ENCODE measurements at places on chromosomes 1 and 21. TPM values are rescaled to one million over a fixed set of nuclear protein-coding genes. Genes with fewer than 3 reads are reported as not detected.

DNA sequence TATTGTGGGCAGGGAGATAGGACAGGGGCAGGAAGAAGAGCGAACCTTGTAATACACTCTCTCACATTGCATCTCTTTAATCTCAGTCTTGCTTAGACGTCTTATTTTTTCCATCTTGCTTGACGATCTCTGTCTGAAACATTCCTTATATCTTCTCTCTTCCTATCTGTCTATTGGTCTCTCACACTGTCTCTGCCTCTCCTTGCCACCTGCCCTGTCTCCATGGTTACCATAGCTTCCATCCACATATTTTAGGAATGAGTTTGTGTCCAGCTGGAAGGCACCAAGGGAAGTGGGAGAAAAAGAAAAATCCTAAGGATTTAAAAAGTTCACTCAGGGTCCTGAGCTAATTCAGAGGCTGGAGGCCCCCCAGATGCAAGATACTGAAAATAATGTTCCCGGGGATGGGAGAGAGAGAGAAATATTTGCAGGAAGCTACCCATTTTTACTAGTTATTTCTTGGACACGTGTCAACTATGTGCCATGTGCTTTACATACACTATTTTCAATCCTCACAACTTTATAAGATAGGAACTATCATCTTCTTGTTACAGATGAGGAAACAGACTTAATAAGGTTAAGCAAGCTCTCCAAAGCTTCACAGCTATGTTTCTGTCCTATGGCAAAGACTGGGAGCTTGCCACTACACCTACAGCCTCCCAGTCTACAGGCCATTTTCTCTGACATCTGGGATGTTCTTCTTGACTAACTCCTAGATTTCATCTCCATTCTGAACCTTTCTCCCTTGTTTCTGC, 933 bp downstream of the ANKRD34A start:
- peaks cover 7% of the 10 kb centered on the region for H3K36me3 ChIP-seq
- no peak overlapping the region for H3K27ac ChIP-seq
- peaks cover 65% of the 10 kb centered on the region for H3K4me1 ChIP-seq
- H3K27me3 ChIP-seq = peaks cover 6% of the 10 kb centered on the region

DNA sequence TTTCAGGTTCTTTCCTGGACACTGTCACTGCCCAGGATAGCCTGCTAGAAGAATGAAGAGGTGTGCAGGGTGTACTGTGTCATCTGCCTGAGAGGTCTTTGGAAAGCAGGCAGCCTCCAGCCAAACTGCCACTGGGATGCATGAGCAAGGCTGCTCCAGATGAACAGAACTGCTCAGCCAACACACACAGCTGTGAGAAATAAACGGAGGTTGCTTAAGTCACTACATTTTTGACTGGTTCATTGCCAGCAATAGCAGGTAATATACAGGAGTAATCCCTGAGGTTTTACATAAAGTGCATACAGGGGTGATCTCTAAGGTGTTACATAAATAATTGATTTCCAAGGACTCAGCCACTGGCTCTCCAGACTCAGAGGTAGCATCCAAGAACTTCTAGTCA, 516.9 kb downstream of the BRINP3 start:
- no peak overlapping the region for H3K27ac ChIP-seq
- H3K27me3 ChIP-seq = no peaks in the 10 kb centered on the region
- no peaks in the 10 kb centered on the region for H3K36me3 ChIP-seq
- no peaks in the 10 kb centered on the region for H3K4me1 ChIP-seq
- DNase-seq = no peak
- no peak overlapping the region for H3K4me3 ChIP-seq

GRCh38 chr1:219751870-219752507, 139.1 kb upstream of the ZC3H11B start:
- DNase-seq = no peak
- no peaks in the 10 kb centered on the region for H3K27me3 ChIP-seq
- no peaks in the 10 kb centered on the region for H3K36me3 ChIP-seq
- H3K27ac ChIP-seq = no peak overlapping the region
- no peaks in the 10 kb centered on the region for H3K4me1 ChIP-seq

GRCh38 chr1:183674886-183675285, 21.8 kb upstream of the APOBEC4 start:
- no peak overlapping the region for H3K27ac ChIP-seq
- no peak for DNase-seq
- H3K4me1 ChIP-seq = no peaks in the 10 kb centered on the region
- H3K36me3 ChIP-seq = no peaks in the 10 kb centered on the region

- no peaks in the 10 kb centered on the region for H3K27me3 ChIP-seq
- no peaks in the 10 kb centered on the region for H3K36me3 ChIP-seq
- DNase-seq = no peak
- H3K4me1 ChIP-seq = peaks cover 30% of the 10 kb centered on the region
- H3K27ac ChIP-seq = no peak overlapping the region
Measured at GRCh38 chr1:245503548-245503947, 348.8 kb downstream of the KIF26B start.

GRCh38 chr1:156622581-156623297, 3.5 kb downstream of the HAPLN2 start:
- H3K27me3 ChIP-seq = peaks cover 86% of the 10 kb centered on the region
- no peak overlapping the region for H3K27ac ChIP-seq
- H3K36me3 ChIP-seq = no peaks in the 10 kb centered on the region
- DNase-seq = no peak
- H3K4me3 ChIP-seq = no peak overlapping the region

GRCh38 chr1:240462766-240463395, 149.1 kb downstream of the GREM2 start:
- no peaks in the 10 kb centered on the region for H3K4me1 ChIP-seq
- H3K27me3 ChIP-seq = no peaks in the 10 kb centered on the region
- H3K36me3 ChIP-seq = no peaks in the 10 kb centered on the region
- H3K27ac ChIP-seq = no peak overlapping the region

DNA sequence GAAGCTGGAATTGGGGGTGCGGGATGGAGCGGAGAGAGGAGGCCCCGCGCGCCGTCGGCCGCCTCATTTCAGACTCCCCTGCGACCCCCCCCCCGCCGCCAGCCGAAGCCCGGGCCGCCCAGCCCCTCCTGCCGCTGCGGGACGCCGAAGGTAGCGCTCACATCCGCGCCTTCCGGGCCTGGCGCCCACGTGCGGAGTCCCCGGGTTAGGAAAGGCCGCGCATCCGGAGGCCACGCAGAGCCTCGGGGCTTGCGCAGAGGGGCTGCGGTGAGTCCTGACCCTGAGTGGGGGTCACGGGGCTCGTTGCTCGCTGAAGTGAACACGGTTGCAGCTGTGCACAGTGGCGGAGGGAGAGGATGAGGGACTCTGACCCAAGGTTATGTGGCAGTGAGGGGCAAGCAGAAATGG, 552 bp upstream of the ZNF496 start:
- H3K36me3 ChIP-seq = peaks cover 10% of the 10 kb centered on the region
- peak; percentile 20 for DNase-seq
- peaks cover 34% of the 10 kb centered on the region for H3K4me1 ChIP-seq
- H3K27ac ChIP-seq = no peak overlapping the region

DNA sequence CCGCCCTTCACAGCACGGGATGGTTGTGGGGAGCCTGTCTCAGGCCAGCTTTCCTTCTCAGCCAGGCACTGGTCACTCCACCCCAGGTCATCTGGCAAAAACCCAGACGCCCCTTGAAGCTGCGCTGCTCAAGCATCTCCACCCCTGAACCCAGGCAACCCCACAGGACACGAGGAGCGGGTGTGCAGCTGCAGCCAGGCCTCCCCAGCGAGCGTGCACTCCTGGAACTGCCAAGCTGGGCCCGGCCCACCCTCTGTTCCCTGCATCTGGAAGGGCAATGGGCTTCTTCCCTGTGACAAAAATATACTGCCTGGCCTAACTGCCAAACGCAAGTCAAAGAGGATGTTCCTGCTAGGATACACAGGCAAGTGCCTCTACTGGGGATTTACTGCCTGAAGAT, 39.7 kb downstream of the SLC66A1 start:
- H3K4me3 ChIP-seq = no peak overlapping the region
- H3K4me1 ChIP-seq = peaks cover 30% of the 10 kb centered on the region
- no peak for DNase-seq
- no peak overlapping the region for H3K27ac ChIP-seq
- H3K27me3 ChIP-seq = no peaks in the 10 kb centered on the region
- peaks cover 80% of the 10 kb centered on the region for H3K36me3 ChIP-seq

GRCh38 chr21:27674041-27674615, 707.2 kb upstream of the ADAMTS5 start:
- no peak overlapping the region for H3K27ac ChIP-seq
- no peak for DNase-seq
- no peaks in the 10 kb centered on the region for H3K27me3 ChIP-seq
- H3K4me1 ChIP-seq = no peaks in the 10 kb centered on the region

DNA sequence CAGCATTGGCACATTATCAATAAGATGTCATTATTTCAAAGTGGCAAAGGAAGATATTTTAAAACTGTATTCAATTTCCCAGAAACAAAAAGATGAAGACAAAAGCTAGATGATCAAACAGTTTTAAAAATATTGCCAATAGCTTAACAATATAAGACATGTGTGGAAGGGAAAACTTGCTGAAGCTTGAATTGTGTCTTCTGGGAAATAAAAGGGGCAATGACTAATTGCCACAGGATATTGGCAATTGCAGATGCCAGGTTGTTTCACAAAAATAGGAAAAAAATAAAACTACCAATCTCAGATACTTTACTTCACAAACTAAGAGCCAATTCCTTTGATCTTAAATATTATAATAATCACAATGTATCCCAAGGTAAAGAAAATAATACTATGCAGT, 679.8 kb upstream of the ADAMTS5 start:
- H3K4me1 ChIP-seq = no peaks in the 10 kb centered on the region
- H3K4me3 ChIP-seq = no peak overlapping the region
- no peak overlapping the region for H3K27ac ChIP-seq
- no peak for DNase-seq
- H3K36me3 ChIP-seq = no peaks in the 10 kb centered on the region

- no peaks in the 10 kb centered on the region for H3K36me3 ChIP-seq
- H3K4me1 ChIP-seq = no peaks in the 10 kb centered on the region
- H3K27me3 ChIP-seq = no peaks in the 10 kb centered on the region
- no peak overlapping the region for H3K27ac ChIP-seq
- no peak overlapping the region for H3K4me3 ChIP-seq
Measured at GRCh38 chr1:220976390-220976789, 97.1 kb downstream of the HLX start.

GRCh38 chr1:29703596-29704370, 467.5 kb downstream of the PTPRU start:
- DNase-seq = no peak
- no peak overlapping the region for H3K27ac ChIP-seq
- peaks cover 10% of the 10 kb centered on the region for H3K4me1 ChIP-seq
- H3K36me3 ChIP-seq = no peaks in the 10 kb centered on the region
- H3K4me3 ChIP-seq = no peak overlapping the region
- no peaks in the 10 kb centered on the region for H3K27me3 ChIP-seq

- H3K4me3 ChIP-seq = no peak overlapping the region
- H3K36me3 ChIP-seq = no peaks in the 10 kb centered on the region
- H3K27ac ChIP-seq = no peak overlapping the region
- no peak for DNase-seq
- peaks cover 38% of the 10 kb centered on the region for H3K27me3 ChIP-seq
- peaks cover 19% of the 10 kb centered on the region for H3K4me1 ChIP-seq
Measured at GRCh38 chr1:210248341-210248740, 15.7 kb downstream of the SERTAD4 start.

The NBPF4 gene
- not detected for polyA plus RNA-seq

The PRDM15 gene
- polyA plus RNA-seq = 0.19 TPM

The MYOG gene
- polyA plus RNA-seq = not detected

The CFHR5 gene
- polyA plus RNA-seq = not detected

The IGSF21 gene
- polyA plus RNA-seq = not detected

The ATP1A4 gene
- polyA plus RNA-seq = 1.00 TPM
